ENCODE measurements at places on chromosomes 3 and 15. TPM values are rescaled to one million over a fixed set of nuclear protein-coding genes. Genes with fewer than 3 reads are reported as not detected.

GRCh38 chr15:76904461-76905012 lies 603 bp downstream of the SCAPER start:
- DNase-seq, result peak; percentile 46
- peak overlapping the region; percentile 89 for H3K27ac ChIP-seq
- H3K4me3 ChIP-seq, result peak overlapping the region; percentile 62
- no peaks in the 10 kb centered on the region for H3K36me3 ChIP-seq
- no peaks in the 10 kb centered on the region for H3K27me3 ChIP-seq
- H3K4me1 ChIP-seq, result peaks cover 5% of the 10 kb centered on the region

- H3K4me1 ChIP-seq, result no peaks in the 10 kb centered on the region
- DNase-seq, result no peak
- no peaks in the 10 kb centered on the region for H3K27me3 ChIP-seq
- no peak overlapping the region for H3K27ac ChIP-seq
- no peak overlapping the region for H3K4me3 ChIP-seq
These were observed 81.3 kb downstream of the ARHGAP31 start for GRCh38 chr3:119375510-119375909.

GRCh38 chr3:87009271-87009670 lies 18.3 kb upstream of the VGLL3 start:
- no peak overlapping the region for H3K27ac ChIP-seq
- no peaks in the 10 kb centered on the region for H3K27me3 ChIP-seq
- H3K4me1 ChIP-seq, result no peaks in the 10 kb centered on the region
- DNase-seq, result no peak
- H3K36me3 ChIP-seq, result no peaks in the 10 kb centered on the region

- no peaks in the 10 kb centered on the region for H3K4me1 ChIP-seq
- no peak for DNase-seq
- H3K4me3 ChIP-seq, result no peak overlapping the region
- no peaks in the 10 kb centered on the region for H3K36me3 ChIP-seq
- H3K27me3 ChIP-seq, result no peaks in the 10 kb centered on the region
These were observed 31.5 kb upstream of the ZNF502 start for GRCh38 chr3:44680921-44681455.

DNA sequence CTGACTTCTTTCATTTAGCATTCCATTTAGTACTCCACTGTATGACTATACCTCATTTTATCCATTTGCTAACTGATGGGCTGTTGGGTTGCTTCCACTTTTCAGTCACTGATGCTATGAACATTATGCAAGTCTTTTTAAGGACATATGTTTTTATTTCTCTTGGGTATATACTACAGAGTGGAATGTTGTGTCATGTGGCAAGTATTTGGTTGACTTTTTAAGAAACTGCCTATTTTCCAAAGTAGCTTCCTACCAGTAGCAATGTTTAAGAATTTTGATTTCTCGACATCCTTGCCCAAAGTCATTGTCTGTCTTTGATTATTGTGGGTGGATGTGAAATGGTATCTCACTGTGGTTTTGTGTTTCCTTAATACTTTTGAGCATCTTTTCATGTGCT lies 110.1 kb upstream of the TPM1 start:
- no peaks in the 10 kb centered on the region for H3K36me3 ChIP-seq
- no peaks in the 10 kb centered on the region for H3K27me3 ChIP-seq
- no peak overlapping the region for H3K27ac ChIP-seq
- no peaks in the 10 kb centered on the region for H3K4me1 ChIP-seq
- no peak for DNase-seq
- H3K4me3 ChIP-seq, result no peak overlapping the region

ADAMTS17 gene
- total RNA-seq, result 2.2 TPM

- no peak overlapping the region for H3K27ac ChIP-seq
- no peaks in the 10 kb centered on the region for H3K27me3 ChIP-seq
- no peak for DNase-seq
- no peaks in the 10 kb centered on the region for H3K4me1 ChIP-seq
These were observed 20.9 kb downstream of the ABHD6 start for GRCh38 chr3:58258392-58259055.

GRCh38 chr15:70435369-70435768 lies 328.0 kb downstream of the UACA start:
- no peak for DNase-seq
- H3K27me3 ChIP-seq, result no peaks in the 10 kb centered on the region
- no peak overlapping the region for H3K27ac ChIP-seq
- no peak overlapping the region for H3K4me3 ChIP-seq

CNTN6 gene
- 0.25 TPM for total RNA-seq

PDIA5 gene
- 27.9 TPM for total RNA-seq

GRCh38 chr15:81785181-81785580 lies 260.6 kb downstream of the MEX3B start:
- H3K36me3 ChIP-seq, result no peaks in the 10 kb centered on the region
- H3K27ac ChIP-seq, result no peak overlapping the region
- no peaks in the 10 kb centered on the region for H3K27me3 ChIP-seq
- no peak for DNase-seq
- no peaks in the 10 kb centered on the region for H3K4me1 ChIP-seq
- H3K4me3 ChIP-seq, result no peak overlapping the region

All from kidney (tissue), 22 donors.